ENCODE measurements at places on chromosomes 6 and 20.

DNA sequence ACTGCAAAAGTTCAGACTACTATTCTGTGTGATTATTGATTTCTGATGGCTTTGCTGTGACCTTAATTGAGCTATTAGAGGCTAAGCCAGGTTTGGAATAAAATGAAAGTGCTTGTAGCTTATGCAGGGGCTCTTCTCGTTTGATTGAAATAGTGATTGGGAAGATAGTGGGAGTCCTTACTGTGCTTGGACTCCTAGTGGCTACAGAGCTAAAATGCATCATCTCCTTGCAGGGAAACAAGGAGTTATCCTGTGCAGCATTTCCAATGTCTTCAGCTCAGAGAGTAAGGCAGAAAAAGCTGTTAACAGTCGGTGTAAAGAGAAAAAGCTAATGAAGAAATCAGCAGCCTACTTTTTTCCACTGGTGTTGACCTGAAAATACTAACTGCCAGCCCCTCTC, 173.5 kb downstream of the SLC35F1 start:
- no peak for DNase-seq

- DNase-seq: no peak
Measured at GRCh38 chr6:32131439-32131948, 1.4 kb upstream of the FKBPL start.

GRCh38 chr6:15405129-15406068, 159.5 kb downstream of the JARID2 start:
- DNase-seq: no peak

DNA sequence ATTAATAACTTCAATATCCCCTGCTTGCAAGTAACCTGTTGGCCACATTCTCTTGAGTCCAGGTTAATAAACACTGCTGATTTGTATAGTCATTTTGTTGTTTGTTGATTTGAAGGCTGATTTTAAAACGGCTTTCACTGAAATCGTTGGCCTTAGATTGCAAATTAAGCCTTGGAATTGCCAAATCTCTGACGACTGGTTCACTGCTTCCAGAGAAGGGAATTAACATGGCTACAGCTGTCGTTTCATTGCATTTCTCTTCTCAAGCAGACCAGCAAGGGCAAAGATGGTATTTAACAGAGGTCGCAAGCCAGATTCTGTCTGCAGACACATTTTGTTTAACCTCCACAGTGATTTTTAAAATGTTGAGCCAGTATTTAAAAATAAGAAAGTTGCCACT, 470.9 kb downstream of the TFAP2A start:
- no peak for DNase-seq

- no peak for DNase-seq
Measured at GRCh38 chr6:11480541-11480940, 57.0 kb upstream of the TMEM170B start.

GRCh38 chr20:47205577-47206123, 150.8 kb downstream of the ZMYND8 start:
- peak; percentile 70 for DNase-seq

GRCh38 chr6:63635215-63635587, 401 bp upstream of the PHF3 start:
- no peak for DNase-seq

GRCh38 chr6:1436334-1437306, 47.2 kb downstream of the FOXF2 start:
- peak; percentile 62 for DNase-seq

- no peak for DNase-seq
Measured at GRCh38 chr6:156859686-156860085, 82.5 kb downstream of the ARID1B start.

DNA sequence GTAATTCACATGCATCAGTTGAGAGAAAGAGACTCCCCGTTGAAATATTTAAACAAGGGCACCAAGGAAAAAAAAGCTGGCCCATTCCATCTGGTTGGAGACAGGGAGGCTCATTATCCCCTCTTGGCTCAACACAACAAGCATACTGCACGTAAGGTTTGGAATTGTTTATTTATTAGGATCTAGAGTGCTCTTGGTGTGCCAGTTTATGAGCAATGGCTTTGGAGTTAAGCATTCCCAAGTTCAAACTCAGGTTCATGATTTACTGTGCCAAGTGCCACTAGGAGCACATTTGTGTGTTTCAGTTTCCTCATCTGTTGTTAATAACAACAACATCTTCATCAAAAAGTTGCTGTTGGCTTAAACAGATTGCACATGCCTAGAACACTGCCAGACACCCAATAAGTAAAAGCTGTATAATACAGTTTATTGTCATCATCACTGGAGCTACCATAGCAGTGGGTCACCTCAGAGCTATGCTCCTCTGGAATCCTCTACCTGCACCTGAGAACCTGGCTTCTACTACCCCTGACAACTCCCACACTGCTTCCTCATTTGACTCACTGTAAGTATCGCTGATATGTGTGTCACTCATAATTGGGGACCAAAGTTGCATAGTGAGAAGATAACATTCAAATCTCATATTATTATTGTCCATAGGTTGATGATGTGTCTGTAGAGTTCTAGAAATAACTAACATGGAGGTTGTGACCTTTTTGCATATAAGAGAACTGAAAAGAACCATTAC, 5.4 kb downstream of the SLC17A3 start:
- DNase-seq: no peak

DNA sequence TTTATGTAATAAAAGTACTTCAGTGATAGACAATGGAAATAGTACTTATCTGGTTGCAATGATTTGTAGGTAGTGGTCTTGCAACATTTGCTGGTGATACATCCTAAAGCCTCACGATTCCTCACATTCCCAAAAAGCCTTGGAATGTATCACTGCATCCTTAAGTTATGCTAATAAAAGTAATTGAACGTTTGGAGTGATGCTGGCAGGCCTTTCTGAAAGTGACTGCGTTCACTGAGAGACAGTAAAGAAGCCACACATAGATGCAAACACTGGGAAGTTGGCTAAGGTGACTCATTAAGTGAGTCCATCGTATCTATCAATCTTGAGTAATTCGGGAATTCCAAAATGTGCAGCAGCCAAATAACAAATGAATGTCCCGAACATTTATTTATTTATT, 444.1 kb upstream of the SOX4 start:
- DNase-seq: no peak

- DNase-seq: no peak
Measured at GRCh38 chr20:4441191-4441590, 280.5 kb upstream of the PRND start.

- DNase-seq: no peak
Measured at GRCh38 chr6:24982231-24982630, 46.5 kb upstream of the RIPOR2 start.

DNA sequence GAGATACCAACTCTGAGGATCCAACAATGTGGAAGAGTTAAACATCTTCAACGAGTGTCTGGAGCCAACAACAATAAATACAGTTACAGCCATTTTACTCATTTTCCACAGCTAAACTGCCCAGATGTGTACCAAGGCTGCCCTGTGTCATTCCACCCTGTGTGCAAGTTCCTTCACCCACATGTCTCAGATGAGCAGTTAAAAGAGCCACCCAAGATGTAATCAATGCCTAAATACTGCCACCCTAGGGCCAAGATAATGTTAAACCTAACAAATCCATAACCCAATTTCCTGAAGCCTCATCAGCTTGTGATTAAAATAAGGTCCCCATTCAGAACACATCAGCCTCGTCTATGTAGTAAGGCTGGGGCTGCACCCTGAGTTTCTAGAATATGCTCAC, 59.9 kb downstream of the GMDS start:
- no peak for DNase-seq

DNA sequence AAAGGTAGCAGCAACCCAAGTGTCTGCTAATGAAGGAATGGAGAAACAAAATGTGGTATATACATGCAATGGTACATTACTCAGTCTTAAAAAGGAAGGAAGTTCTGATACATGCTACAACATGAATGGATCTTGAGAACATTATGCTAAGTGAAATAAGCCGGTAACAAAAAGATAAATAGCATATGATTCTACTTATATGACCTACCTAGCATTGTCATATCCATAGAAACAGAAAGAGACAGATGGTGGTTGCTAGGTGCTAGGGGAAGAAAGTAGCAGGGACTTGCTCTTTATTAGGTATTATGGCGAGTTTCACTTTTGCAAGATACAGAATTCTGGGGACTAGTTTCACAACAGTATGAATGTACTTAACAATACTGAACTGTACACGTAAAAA, 46.6 kb downstream of the UBR2 start:
- no peak for DNase-seq
